Fibroblast of the aortic adventitia (primary cell): ENCODE measurements at places on chromosomes 6 and 20. TPM values are rescaled to one million over a fixed set of nuclear protein-coding genes. Genes with fewer than 3 reads are reported as not detected.

TPX2 gene
- total RNA-seq, result 6.2 and 91.1 TPM in 2 replicates

PTCRA gene
- not detected in 2 replicates for total RNA-seq

SYNDIG1 gene
- total RNA-seq, result 0.25 and 1.6 TPM in 2 replicates

SMOC2 gene
- 0.09 TPM in 1 of 2 replicates, not detected in the other for total RNA-seq

RCAN2 gene
- 8.0 and 14.9 TPM in 2 replicates for total RNA-seq

TMEM170B gene
- total RNA-seq, result 1.4 and 2.5 TPM in 2 replicates

HDGFL1 gene
- not detected in 2 replicates for total RNA-seq

LPA gene
- total RNA-seq, result not detected in 2 replicates

DNA sequence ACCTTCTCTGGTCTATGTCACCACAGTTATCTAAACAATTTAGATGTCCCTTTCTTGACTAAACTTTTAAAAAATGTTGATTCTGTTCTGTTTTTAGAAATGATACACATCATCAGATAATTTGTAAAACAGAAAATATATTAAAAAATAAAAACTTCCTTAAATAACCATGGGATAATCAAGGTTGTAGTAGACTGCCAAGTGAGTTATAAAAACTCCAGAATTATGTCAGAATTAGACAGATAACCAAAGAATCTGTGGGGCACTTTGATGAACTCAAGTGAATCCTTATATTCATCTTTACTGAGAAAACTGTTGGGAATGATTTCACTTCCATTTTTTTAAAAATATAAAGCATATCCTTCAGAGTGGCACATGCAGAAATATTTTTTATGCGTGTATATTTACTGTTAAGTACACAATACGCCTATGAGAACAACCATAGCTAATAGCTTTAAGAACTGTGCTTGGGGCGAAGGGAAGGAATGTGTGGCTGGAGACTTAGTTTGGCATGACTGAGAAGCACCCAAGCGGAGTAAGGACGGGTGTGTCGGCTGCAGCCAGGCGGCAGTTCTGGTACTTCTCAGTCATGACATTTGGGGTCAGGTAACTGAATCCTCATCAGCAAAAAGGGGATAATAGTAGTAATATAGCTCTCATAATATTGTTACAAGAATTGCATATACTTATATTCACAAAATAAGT is 604.7 kb upstream of the CITED2 start:
- DNase-seq, result no peak

DNA sequence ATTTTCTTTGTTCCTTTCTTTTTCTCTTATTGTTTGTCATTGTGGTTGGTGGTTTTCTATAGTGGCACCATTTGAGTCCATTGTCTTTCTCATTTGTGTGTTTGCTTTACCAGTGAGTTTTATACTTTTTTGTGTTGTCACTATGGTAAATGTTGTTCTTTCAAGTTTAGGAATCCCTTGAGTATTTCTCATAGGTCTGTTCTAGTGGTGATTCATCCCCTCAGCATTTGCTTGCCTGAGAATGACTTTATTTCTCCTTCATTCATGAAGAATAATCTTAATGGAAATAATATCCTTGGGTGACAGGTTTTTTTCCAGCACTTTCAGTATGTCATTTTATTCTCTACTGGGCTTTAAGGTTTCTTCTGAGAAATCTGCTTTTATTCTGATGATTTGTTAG is 209.2 kb upstream of the ASCC3 start:
- DNase-seq, result peak; percentile 18

GRCh38 chr20:36010825-36011224 is 42.4 kb downstream of the CNBD2 start:
- no peak for DNase-seq

DNA sequence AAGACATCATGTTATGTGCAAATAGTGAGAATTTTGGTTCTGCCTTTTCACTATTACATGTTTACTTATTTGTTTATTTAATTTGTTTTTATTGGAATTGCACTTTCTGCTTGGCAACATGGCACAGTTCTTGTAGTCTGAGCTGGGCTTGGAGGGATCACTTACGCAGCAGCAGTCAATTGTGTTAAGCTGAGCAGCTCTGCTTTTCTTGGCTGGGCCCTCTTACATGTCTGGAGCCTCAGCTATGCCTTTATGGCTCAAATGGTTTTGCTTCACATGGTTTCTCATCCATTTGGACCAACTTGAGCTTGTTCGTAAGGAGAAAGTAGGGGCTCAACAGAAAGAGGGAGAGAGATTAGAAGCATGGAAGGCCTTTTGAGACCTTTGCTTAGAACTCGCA is 327.5 kb upstream of the EPHA7 start:
- peak; percentile 1 for DNase-seq

- DNase-seq, result no peak
Observed at GRCh38 chr6:29961966-29962365, 19.6 kb downstream of the HLA-A start.

- DNase-seq, result no peak
Observed at GRCh38 chr20:61251529-61252393, at the start of gene CDH4. Gene CDH4 (plus strand): TSS chr20:61252261.

DNA sequence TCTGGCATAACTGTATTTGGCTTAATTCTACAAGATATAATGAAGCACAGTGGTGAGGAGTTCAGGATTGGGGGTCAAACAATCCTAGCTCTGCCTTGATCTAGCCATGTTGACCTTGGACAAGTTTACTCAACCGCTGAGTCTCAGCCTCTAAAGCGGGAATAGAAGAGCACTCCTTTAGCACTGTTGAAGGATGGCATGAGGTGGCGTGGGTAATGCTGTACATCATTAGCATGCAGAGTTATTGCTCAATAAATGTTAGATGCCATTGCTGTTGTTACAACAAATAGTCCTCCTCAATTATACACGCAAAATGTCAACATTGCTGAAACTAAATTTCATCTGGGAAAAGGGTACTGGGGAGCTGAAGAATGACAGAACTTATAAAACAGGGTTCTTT is 78.6 kb downstream of the KIF13A start:
- no peak for DNase-seq

DNA sequence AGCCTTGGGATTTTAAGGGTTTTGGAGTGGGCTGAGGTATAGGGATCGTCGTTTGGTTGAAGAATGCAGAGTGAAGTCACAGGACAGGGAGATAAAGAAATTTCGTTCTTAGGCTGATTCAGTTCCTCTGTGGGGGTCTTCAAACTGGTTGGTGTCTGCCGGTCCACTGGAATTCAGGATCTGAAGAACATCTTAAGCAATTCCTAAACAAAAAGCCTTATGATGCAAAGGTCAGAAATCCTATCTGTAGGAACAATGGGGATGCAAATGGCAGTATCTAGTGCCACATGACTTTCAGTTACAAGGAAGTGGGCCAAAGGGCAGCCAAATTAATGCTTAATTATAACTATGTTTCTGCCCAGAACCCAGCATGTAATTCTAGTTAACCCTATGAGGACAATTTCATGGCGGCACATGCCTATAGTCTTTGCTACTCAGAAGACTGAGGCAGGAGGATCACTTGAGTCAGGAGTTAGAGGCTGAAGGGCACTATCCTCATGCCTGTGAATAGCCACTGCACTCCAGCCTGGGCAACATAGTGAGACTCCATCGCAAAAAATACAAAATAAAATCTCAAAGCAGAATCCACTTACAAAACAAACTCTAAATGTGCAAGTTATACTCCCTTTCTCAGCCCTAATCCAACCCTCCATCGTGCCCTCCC is 4.6 kb upstream of the SLC2A10 start:
- peak; percentile 51 for DNase-seq

- no peak for DNase-seq
Observed at GRCh38 chr6:105954148-105954547, 132.0 kb upstream of the PRDM1 start.

- no peak for DNase-seq
Observed at GRCh38 chr6:69663215-69663614, 133.6 kb downstream of the LMBRD1 start.

- no peak for DNase-seq
Observed at GRCh38 chr20:36989797-36990196, 38.3 kb upstream of the SAMHD1 start.

GRCh38 chr6:129671442-129672340 is 38.3 kb downstream of the ARHGAP18 start:
- DNase-seq, result no peak

- DNase-seq, result no peak
Observed at GRCh38 chr6:57315111-57315510, 2.3 kb upstream of the PRIM2 start.

- DNase-seq, result peak; percentile 59
Observed at GRCh38 chr6:37862992-37863391, 43.5 kb downstream of the ZFAND3 start.

DNA sequence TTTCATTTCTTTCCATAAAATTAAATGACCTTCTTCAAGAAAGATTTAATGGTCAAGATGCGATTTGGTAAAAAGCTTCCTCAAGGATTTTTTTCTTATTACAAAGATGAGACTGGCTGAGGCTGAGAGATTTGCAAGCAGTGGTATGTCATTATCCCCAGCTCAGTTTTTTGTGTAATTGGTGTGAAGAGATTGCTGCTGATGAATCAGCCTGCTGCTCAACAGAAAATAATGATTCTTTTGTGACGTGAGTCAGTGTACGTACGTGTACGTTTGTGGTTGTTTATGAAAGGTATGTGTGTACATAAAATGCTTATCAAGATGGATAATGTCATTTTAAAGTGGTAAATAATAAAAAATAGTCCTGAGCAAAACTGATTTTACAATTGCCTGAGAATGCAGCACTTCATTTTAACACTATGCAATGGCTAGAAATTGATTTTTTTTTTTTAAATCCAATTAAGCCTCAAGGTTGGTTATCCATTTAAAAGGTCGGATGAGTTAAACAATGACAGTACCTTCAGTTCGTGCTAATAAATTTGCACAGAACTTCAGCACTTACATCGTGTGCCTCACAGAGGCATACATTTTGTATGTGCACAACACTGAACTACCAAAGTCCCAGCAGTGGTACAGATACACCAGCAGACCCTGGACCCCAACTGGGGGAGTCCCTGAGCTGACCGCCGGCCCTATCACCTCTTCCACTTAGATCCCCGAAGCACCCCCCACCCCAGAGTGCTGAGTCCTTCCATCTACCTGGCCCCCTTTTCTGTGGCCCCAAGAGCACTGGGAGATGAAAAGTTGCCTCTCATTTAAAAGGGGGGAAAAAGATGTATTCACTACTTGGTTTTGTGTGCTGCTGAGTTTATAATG is 9.7 kb upstream of the NPEPL1 start:
- DNase-seq, result no peak
